Mucosa of descending colon (tissue), 3 donors: ENCODE measurements at places on chromosomes 3 and 15. TPM values are rescaled to one million over a fixed set of nuclear protein-coding genes. Genes with fewer than 3 reads are reported as not detected.

Gene GPR62
- not detected for total RNA-seq

GRCh38 chr3:179943117-179943880 lies 93.4 kb downstream of the PEX5L start:
- no peak for DNase-seq

DNA sequence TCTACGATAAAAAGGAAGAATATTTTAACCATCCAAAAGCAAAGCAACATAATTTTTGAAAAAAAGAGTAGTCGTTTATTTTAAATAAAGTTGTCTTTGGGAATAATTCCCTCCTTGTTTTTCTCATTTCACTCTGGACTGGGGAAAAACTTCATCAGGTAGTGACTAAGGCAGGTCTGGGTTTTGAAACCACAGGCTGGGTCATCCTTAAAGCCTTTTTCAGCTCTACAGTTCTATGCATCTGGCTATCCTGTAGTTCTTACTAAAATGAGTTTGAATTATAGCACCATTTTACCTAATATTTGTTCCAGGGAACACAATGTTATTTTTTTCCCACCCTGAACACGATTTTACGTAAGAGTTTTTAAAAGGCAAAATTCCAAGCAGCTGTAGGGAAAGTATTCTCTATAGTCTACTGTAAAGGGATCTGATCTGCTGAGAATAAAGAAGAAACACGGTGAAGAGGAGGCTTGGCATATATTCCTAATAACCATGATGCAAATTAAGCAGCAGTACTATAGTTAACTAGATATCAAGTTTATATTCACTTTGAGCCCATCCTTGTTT lies 107.7 kb downstream of the OSBPL10 start:
- no peak for DNase-seq

GRCh38 chr15:90871716-90872485 lies 3.5 kb downstream of the FURIN start:
- DNase-seq: peak; percentile 67

DNA sequence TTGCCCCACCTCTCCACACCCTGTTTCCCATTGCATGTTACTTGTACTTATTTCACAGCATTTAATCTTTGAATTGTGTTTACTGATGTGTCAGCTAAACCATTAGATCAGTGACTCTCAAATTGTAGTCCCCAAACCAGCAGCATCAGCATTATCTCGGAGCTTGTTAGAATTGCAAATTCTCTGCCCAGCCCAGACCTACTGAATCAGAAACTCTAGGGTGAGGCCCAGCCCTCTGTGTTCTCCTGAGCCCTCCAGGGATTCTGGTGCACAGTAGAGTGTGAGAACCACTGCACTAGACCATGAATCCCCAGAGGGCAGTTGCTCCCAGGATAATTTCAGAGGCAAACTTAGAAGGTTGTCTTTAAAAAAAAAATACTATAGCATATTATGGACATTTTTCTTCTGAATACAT lies 13.0 kb downstream of the PLD1 start:
- DNase-seq: no peak

DNA sequence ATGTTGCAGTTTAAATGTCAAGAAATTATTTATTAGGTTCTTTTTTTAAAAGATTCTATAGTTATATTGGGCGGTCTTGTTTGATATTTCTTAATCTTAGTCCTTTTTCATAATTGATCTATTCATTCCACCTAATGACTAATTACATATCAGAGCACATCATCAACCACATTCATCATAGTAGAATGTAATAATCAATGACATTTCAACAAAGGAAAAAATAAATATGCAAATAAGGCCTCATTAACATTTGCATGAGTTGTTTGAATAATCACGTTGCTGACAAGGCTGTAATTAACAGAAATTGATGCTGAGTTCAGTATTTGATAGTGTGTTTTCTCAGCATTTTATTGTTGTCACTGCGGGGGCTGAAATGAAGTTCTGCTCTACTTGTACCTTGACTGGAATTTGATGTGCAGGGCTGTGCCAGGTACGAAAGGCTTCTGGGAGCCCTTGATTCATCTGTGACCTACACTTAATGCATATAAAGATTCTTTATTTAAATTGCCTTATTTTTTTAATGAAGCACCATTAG lies 215.7 kb downstream of the TCF12 start:
- DNase-seq: no peak

- no peak for DNase-seq
These were observed 108.8 kb upstream of the HACD2 start for GRCh38 chr3:123693584-123694190.

GRCh38 chr15:66865622-66866611 lies 163.9 kb downstream of the SMAD6 start:
- no peak for DNase-seq

GRCh38 chr3:172678068-172678467 lies 32.8 kb downstream of the NCEH1 start:
- no peak for DNase-seq

Gene CHRFAM7A
- 2.0 TPM for total RNA-seq

DNA sequence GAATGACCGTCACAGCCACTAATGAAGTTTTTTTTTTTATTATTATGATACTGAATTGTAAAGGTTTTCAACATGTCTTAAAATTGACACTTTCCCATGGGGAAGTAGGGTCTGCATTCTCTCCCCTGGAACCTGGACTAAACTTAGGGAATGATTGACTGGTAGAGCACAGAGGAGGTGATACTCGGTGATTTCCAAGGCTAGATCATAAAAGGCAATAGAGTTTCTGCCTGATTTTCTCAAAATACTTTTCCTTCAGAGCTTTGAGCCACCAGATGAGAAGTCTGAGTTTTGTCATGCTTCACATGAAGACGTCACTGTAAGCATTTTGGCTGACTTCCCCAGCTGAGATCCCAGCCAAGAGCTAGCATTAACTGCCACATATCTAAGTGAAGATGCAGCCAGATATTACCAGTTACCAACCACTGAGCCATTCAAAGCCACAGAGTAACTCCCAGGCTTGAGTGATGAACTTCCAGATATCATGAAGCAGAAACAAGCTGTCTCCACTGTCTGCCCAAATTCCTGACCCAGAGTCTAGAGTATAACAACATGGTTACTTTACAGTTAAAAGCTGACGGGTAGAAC lies 105.8 kb downstream of the LSAMP start:
- DNase-seq: no peak

DNA sequence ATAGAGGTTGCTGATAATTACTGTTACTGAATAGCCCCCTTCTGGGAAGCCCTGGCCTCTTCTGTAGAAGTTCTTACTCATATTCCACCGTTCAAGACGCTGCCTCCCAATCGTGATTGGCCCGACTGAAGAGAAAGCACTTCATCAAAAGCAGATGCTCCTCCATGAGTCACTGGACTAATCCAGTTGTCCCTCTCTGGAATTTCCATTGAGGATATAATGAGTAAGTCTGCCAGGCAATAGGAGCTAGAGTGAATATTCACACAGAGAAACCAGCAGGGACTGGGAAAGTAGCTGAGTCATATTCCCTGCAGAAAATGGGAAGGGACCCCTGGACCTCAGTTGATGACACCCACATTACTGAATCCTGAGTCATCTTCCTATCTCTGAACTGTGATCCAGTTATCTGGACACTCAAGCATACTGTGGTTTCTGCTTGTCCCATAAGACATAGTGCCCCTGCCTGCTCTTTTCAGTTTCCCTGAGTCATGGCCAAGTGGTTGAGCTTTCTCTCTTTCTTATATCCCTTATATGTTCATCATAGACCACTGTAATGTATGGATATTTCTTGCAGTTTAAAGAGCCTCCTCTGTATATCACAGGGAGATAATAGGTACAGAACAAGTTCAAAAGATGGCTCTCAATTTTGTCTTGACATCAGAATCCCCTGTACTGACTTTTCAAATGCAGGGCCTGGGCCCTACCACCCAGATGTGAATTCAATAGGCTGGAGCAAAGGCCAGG lies 151.2 kb upstream of the CDIN1 start:
- DNase-seq: no peak

DNA sequence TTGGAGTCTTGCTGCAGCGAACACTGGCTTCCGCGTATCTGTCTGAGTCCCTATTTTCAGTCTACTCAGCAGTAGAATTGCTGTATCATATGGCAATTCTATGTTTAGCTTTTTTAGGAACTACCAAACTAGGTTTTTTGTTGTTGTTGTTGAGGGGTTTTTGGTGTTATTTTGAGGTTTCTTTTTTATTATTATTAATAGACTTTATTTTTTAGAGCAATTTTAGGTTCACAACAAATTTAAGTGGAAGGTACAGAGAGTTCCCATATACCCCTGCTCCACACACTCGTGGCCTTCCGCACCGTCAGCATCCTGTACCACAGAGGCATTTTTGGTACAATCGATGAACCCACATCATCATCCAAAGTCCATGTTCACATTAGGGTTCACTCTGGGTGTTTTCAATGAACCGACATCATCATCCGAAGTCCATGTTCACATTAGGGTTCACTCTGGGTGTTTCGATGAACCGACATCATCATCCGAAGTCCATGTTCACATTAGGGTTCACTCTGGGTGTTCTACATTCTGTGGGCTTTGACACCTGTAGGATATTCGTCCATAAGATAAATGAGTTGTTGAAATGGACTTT lies 67.9 kb downstream of the LMLN start:
- no peak for DNase-seq

DNA sequence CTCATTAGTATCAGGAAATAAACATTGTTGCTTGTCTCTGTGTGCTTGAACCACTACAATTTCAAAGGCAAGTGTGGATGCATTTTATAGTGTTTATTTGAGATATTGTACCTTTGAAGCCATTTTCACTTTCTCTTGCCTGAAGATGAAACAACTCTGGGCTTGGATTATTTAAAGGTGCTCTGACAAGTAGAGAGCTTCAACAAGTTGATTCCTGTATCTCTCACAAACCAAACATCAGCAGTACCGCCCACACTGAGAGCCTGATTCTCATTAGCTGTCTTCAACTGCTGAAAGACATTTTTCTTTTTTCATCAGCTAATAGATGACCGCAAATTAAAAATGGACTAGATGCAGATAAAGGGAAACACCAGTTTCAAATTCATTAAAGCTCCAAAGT lies 806 bp upstream of the CERS3 start:
- no peak for DNase-seq

DNA sequence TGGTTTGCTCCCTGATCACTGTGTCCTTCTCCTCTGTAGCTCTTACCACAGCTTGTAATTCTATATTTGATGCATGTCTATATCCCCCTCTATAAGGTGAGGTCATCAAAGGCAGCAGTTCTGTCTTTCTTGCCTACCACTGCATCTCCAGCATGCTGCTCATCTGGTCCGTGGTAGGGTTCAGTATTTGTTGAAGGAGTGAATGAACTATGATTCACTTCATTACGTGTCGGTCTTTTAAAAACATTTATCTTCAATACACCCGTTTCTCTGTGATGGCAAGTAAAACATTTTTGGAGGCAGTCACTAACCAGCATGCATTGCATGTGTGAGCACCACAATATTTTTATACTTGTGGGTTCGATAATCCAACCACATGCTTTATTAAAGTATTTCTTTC lies 27.6 kb downstream of the CHST14 start:
- DNase-seq: no peak

GRCh38 chr3:70832089-70832833 lies 519.8 kb upstream of the MDFIC2 start:
- DNase-seq: no peak

- DNase-seq: no peak
These were observed 615.5 kb downstream of the ROBO2 start for GRCh38 chr3:77655396-77655795.
